ENCODE measurements at places on chromosomes 1 and 21.

DNA sequence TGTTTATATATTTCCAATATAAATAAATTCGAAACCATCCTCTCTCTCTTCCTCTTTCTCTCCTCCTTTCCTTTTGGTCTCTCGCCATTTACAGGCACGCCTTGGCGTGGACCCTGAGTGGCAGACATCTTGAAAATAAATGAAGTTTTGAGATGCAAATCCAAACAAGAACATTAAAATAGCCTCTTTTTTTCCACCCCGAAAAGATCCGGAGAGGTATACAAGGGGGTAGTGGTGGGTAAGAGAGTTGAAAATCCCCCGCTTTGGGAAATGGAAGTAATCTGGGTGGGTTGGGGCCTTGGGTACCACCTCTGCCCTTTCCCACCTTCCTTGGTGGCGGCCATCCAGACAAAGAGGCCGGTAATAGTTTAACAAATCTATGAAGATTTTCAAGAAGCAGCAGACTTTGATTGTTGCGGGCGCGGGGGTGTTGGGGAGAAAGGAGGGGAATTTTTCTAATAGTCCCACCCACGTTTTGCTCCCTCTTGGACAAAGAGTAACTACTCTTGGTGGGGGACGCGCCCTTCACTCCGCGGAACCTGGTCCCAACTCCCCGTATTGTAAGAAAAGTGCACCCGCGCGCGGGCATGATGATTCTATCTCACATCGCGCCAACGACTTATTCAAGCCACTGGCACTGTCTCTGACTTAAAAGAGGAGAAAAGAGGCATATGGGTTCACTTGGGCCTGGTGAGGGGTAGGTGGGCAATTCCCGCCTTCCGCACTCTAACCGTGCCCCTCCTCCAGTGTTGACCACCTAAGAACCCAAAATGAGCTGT is 4.0 kb upstream of the FOXD3 start:
- H3K27ac ChIP-seq, result no peak overlapping the region
- no peaks in the 10 kb centered on the region for H3K36me3 ChIP-seq
- DNase-seq, result no peak
- H3K4me1 ChIP-seq, result peaks cover 17% of the 10 kb centered on the region
- H3K27me3 ChIP-seq, result peaks cover 40% of the 10 kb centered on the region

DNA sequence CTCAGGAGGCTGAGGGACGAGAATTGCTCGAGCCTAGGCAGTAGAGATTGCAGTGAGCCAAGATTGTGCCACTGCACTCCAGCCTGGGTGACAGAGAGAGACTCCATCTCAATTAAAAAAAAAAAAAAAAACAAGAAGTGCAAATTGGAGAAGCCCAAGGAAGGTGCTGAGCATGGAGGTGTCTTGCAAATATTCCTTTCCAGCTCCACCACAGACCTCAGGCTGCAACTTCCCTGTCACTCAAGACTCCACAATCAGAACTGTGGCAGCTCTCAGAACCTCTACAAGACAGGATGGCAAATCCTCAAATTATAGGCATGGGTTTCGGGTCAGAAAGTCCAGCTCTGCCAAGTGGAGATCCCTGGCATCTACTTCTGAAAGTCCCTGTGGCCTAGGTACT is 104.4 kb upstream of the TIAM1 start:
- H3K27ac ChIP-seq, result no peak overlapping the region
- H3K27me3 ChIP-seq, result no peaks in the 10 kb centered on the region
- DNase-seq, result no peak
- no peaks in the 10 kb centered on the region for H3K36me3 ChIP-seq

GRCh38 chr1:228152097-228152917 is 2.6 kb downstream of the GJC2 start:
- peaks cover 33% of the 10 kb centered on the region for H3K36me3 ChIP-seq
- H3K27ac ChIP-seq, result no peak overlapping the region
- H3K4me3 ChIP-seq, result no peak overlapping the region
- no peaks in the 10 kb centered on the region for H3K4me1 ChIP-seq
- H3K27me3 ChIP-seq, result no peaks in the 10 kb centered on the region
- DNase-seq, result no peak

DNA sequence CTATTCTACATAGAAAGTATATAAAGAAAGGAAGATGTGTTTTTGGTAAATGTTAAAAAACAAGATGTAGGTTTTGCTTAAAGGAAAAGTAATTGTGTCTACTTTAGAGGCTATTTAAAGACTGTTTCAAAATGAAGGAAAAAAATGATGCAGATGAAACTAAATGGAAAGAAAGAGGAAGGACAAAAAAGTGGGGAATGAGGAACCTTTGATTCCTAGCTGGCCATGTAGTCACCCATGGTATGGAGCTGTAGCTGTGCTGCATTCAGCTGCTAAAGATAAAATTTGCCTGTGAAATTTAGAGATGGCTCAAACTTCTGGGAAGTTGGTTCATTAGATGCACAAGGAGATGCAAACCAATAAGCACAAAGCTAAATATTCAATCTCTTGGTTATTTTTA is 86.8 kb upstream of the SERBP1 start:
- H3K4me3 ChIP-seq, result no peak overlapping the region
- H3K27ac ChIP-seq, result no peak overlapping the region
- no peak for DNase-seq
- no peaks in the 10 kb centered on the region for H3K27me3 ChIP-seq

DNA sequence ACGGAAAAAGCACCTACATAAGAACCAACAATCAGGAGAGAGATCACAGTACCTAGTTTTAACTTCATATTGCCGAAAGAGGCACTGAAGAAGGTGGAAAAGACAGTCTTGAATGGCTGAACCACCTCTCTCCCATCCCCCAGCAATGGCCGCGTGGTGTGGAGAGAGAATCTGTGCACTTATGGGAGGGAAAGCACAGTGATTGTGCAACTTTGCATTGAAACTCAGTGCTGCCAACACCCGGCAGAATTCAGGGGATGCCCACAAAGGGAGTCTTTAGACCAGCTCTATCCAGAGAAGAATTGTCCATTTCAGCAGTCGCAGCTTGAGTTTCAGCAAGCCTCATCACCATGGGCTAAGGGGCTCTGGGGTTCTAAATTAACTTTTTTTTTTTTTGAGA is 186.3 kb upstream of the USP25 start:
- H3K4me1 ChIP-seq, result no peaks in the 10 kb centered on the region
- DNase-seq, result no peak
- no peaks in the 10 kb centered on the region for H3K36me3 ChIP-seq
- H3K27ac ChIP-seq, result no peak overlapping the region
- H3K4me3 ChIP-seq, result no peak overlapping the region
